ENCODE measurements at places on chromosomes 12 and 14.
A peak's percentile ranks its signal among the peaks of the same experiment; 100 is the strongest.

DNA sequence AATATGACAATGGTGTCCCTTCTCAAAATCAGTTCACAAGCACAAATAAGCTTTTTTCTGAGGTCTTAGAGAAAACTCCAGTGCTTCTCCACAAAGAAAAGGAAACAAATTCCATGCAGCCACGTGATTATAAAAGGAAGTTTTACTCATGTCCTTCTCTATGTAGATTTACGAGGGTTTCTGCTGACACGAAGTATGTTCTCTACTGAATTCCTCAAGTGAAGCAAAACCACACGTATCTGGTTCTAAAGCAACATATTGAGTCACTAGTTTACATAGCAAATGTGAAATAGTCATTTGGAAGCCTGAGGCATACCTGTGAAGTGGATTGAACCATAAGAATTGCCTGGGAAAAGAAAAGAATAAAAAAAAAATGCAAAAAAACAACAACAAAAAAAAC is 31.9 kb downstream of the BMP4 start:
- peak; percentile 36 for DNase-seq

DNA sequence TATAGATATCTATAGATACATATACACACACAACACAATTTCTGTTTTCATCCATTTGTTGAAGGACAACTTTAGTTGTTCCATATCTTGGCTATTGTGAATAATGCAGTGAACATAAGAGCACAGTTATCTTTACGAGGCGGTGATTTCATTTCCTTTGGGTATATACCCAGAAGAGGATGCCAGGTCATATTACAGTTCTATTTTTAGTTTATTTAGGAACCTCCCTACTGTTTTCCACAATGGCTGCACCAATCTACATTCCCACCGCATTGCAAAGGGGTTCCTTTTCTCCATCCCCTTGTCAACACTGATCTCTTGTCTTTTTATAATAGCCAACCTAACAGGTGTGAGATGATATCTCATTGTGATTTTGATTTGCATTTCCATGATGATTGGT is 143.4 kb upstream of the ARHGAP5 start:
- DNase-seq, result no peak

DNA sequence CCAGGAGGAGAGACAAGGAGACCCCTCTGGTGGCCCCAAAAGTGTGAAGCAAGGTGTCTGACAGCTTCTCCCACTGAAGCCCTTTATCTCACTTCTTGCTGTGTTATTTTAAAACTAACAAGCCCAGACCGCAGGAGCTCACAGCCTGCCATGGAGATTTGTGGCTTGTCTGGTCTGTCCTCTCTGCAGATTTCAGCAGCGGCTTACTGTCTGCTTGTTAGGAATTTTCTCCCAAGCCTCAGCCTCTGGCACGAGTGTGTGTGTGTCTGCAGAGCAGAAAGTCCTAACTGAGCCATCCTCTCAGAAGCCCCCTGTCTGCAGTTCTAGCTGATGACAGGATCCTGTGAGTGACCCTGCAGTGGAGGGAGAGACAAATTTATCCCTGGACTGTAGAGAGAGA is 87.9 kb upstream of the HSPB8 start:
- no peak for DNase-seq

GRCh38 chr14:20662968-20663732 is 21.2 kb upstream of the RNASE4 start:
- peak; percentile 74 for DNase-seq

DNA sequence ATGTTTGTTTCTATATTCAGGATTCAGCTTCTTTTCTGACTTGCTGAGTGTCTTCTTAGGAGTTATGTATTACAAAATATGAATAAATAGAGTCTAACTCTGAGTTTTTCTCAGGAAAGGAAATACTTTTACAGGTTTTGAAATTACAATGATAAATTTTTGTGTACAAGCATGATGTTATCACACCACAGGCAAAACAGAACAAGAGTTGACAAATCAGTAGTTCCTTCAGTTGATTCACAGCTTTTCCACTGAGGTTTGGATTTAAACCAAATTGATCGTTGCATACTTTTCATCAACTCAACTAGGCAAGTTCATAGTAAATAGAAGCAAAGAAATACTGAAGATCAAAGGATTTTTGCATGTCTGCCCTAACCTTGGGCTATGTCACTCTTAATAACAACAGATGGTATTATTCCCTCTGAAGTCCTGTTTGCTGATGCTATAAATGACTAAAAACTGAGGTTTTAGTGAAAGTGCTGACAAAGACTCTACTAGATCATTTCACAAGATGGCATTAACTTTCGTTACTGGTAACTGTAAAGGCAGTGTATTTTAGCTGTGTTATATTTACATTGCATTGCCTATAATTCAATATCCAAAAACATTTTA is 520.2 kb downstream of the FLRT2 start:
- DNase-seq, result no peak

DNA sequence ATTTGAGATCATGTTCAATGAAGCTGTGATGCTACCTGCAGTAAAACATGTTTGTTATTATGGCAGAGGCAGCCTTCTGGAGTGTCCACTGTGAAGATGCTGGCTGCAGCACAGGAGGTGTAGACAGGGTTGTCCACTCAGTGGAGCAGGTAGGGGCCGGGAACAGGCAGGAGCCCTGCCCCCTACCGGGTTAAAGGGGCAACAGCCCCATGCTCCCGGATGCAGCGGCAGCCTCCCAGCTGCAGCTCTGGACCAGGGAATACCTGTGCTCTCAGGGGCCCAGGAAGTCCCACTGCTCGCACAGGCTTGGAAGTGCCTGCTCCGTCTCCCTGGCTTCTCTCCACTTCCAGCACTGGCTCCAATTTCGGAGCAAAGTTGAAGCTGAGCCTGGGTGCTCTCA is 401.6 kb downstream of the FOXG1 start:
- no peak for DNase-seq

- no peak for DNase-seq
Measured at GRCh38 chr12:11978726-11979384, 91.9 kb upstream of the BCL2L14 start.

- DNase-seq, result no peak
Measured at GRCh38 chr12:118060301-118061010, 523 bp downstream of the WSB2 start.

DNA sequence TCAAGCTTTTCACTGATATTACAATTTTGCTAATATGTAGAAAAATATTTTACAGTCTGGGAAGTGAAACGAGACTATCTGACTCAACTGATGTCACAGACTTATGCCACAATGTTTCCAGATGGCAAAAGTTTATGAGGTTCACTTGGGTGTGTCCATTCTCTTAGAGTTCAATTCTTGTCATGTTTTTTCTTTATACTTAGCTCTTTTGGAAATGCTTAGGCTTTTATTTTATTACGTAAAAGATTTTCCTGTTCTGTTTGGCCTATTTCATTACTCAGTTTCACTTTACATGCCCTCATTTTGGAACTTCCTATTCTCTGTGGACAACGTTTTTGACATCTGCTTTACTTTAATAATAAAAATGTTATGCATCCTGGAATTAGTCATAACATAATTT is 2.1 kb upstream of the PDZRN4 start:
- no peak for DNase-seq

GRCh38 chr14:50311337-50311971 is 575 bp downstream of the L2HGDH start:
- DNase-seq, result no peak

Measured in A549 (cell line).